ENCODE measurements at places on chromosomes 4 and X.

GRCh38 chrX:72052415-72053090, 79.2 kb downstream of the RTL5 start:
- DNase-seq: no peak

DNA sequence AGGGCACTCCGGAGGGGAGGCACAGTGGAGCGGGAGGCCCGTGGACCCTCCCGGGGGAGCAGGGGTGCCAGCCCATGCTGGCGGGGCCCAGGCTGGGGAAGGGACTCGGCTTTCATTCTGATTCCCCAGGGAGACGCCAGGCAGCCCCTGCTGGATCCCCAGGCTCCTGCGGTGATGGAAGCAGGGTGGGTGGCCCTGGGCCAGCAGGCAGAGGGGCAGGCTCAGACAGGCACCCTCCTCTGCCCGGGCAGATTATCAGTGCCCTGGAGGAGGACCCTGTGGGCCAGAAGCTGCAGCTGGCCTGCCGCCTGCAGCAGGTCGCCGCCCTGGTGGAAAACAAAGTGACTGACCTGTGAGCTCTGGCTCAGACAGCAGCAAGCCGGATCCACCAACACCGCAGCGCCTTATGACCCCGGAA, 2.1 kb upstream of the SRPK3 start:
- DNase-seq: no peak

DNA sequence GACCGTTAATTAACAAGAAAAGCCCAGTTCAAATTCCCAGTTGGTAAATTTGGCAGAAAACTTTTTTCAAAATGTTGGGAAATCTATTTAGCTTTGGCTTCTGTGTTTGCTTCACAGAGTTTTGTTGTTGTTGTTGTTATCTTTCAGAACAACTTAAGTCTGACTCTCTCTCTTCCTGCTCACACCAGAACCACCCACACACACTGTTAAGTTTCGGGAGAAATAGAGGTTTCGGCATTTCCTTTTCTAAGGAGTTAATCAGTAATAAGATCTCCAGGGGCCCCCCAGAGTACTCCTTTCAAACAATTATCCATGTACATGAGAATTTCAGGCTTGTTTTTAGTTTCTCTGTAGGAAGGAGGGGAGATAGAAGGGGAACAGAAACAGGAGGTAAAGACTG, 106.2 kb upstream of the PTCHD1 start:
- no peak for DNase-seq

- no peak for DNase-seq
These were observed 1.1 kb upstream of the CCNQ start for GRCh38 chrX:153600032-153600373.

DNA sequence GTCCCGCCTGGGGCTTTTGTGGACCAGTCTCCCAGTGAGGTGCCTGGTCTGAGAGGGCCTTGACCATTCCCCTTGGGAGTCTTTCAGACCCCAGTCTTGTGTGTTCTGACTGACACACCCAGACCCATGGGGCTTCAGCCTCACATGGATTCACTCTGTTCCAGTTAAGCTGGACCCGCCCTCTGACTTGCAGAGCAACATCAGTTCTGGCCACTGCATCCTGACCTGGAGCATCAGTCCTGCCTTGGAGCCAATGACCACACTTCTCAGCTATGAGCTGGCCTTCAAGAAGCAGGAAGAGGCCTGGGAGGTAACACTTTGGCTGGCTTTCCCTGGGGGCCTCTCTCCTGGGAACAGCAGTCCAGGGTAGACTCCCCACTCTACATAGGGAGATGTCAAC, 6.8 kb downstream of the IL9R start:
- no peak for DNase-seq

DNA sequence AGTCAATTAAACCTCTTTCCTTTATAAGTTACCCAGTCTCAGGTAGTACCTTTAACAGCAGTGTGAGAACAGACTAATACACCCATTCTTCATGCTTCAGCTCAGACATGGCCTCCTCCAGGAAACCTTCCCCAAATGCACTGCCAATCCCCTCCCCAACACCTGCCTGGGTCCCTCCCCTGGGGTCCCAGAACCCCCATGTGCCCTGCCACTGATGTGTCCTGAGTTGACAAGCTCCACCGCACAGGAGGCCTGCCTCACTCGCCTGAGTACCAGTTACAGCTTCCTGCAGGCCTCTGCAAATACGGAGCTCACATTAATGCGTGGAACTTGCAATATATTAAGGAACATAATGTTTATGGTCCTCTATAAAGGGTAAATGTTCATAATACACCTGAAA, 34.9 kb upstream of the CRMP1 start:
- DNase-seq: no peak

DNA sequence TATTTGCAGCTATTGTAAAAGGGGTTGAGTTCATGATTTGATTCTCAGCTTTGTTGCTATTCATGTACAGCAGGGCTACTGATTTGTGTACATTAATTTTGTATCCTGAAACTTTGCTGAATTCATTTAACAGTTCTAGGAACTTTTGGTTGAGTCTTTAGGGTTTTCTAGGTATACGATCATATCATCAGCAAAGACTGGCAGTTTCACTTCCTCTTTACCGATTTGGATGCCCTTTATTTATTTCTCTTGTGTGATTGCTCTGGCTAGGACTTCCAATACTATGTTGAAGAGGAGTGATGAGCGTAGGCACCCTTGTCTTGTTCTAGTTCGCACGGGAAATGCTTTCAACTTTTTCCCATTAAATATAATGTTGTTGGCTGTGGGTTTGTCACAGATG, 48.1 kb downstream of the NPY1R start:
- DNase-seq: no peak

All from stimulated activated CD4-positive, alpha-beta T cell treated with anti-CD3 and anti-CD28 coated beads, TNF-alpha, amount 100 ng/mL, for 1 hour (primary cell).